ENCODE measurements at places on chromosomes 16 and 17. TPM values are rescaled to one million over a fixed set of nuclear protein-coding genes. Genes with fewer than 3 reads are reported as not detected.

Gene ZNF768
- polyA plus RNA-seq: 17.8 TPM

Gene STUB1
- polyA plus RNA-seq: 145 TPM

Gene KRT24
- polyA plus RNA-seq: 0.79 TPM

Gene SHPK
- polyA plus RNA-seq: 9.2 TPM

Gene SLC4A1
- not detected for polyA plus RNA-seq

Gene ANKRD40CL
- polyA plus RNA-seq: not detected

Gene PRR15L
- polyA plus RNA-seq: 7.1 TPM
